ENCODE measurements at places on chromosomes 11 and 22.

- no peak for DNase-seq
Observed at GRCh38 chr11:69113226-69113625, 42.5 kb upstream of the SMIM38 start.

- DNase-seq, result no peak
Observed at GRCh38 chr11:120674542-120674941, 163.0 kb downstream of the GRIK4 start.

DNA sequence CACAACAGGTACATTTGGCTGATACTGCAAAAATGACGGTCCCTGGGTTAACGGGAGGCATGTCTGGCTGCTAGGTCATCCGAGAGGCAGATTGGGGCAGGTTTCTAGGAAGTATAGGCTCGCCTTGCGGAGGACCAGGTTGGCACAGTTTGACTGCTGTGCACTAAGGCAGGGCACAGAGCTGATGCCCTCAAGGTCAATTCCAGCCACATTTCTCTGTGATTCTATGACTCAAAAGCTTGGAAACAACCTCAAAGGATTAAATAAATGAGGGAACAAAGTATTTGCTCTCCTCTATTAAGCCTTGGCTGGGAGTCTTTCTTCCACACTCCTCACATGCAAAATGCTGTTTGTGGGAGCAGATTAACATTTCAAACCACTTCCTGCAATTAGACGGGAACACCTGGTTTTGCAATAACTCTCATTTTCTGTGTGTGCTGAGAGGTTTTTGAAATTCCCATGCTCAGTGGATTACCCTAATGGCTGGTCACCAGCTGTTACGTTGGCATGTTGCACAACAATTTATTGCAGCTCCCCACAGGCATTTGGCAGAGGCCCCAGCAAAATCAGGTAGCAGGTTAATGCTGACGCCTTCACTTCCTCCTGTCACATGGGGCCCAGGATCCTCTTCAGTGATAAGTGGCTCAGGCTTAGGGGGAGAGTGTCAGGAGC, 61.0 kb upstream of the PLET1 start:
- DNase-seq, result no peak

DNA sequence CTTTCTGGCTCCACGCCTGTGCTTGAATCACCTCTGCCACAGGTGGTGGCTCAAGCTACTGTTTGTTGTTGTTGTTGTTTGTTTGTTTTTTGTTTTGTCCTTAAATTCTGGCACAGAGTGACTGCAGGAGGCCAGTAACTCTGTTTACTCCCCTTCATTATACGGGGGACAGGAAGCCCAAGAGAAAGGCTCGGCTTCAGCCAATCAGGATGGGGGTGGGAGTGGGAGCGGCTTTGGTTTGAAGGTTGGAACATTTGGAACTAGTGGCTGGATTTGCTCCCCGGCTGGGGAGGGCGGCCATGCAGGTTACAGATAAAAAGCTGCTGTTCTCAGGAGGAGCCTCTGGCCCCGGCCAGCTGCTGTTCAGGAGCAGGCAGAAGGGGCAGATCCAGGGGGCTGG, 19.7 kb upstream of the CABP2 start:
- DNase-seq, result no peak

DNA sequence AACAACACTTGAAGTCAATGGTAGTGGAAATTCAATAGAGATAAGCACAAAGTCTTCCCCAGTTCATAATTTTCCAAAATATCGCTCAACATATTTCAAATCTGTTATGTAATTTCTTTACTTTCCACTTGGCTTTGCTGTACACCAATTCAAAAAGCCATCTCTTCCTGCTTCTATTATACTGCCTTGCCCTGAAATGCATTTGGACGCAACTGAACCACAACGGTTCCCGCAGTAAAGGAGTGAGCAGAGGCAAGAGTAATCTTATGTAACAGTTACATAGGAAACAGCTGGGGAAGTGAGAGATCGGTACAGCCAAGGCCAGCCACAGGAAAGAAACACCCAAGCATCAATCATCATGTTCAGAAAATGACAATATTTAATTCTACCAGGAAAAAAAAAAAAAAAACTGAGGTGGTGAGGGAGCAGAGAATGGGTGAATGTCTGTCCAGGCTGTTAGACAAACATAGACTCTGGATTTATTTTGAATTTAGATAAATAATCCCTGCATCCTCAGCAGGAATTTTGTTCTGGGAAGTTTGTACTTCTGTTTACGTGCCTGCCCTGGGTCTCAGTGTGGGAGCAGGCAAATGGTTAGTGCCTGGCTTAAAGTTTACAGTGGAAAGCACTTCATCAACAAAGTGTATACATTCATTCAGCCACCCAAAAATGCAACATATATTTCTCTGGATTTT, 392.2 kb downstream of the ETS1 start:
- no peak for DNase-seq

DNA sequence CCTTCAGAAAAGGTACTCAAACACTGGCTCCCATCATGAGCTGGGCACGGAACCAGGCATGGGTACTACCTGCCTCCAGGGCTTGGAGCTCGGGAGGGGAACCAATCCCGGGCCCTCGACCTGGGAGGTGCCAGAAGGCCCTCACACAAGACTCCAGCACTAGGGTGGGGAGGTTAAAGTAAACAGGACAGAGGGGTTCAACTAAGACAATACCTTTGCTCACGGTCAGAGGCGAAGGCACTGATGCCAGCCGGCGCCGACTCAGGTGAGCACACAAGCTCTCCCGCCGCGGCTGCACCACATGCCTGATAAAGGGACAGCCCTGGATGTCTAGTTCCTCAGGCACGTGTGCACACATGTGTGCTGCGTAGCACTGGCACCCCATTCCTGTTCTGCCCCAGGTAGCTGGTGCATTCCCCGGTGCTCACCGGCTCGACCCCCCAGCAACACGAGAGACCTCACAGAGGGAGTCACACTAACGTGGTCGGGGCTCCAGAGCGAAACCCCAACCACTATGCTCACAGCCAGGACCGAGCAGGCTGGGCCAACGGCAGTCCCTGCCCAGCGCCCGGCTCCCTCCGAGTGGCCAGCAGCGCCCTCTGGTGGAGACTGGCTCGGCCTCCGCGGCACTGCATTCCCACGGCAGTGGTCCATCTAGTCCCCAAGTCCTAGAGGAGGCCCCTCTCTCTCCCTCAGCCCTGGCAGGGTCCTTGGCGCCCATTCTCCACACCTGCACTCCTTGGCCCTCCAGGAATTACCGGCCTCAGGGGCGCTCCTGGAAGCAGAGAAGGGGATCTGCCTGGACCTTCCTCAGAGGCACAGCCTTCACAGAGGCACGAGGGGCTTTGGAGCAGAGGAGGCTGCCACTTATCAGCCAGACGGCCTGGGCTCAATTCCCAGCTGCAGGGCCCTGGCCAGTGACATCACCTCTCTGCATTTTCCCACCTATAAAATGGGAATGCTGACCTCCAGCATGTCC, 28.8 kb upstream of the MOB2 start:
- DNase-seq, result peak; percentile 42

DNA sequence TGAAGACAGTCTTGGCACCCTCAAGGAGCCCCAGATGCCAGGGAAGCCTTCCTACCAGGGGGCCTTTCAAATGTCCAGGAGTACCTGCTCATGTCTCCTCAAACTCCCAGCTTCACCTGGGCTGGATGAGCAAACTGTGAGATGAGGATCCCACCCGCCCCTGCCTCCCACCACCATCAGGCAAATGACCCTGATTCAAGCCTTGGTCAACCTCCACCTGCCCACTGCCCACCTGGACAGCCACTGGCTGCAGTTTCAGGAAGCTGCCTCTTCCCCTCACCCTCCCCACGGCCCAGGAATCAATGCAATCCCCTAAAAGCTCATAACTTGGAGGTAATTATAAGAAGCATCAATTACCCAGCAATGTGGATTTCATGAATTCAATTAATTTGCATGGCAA, 122.7 kb downstream of the BUD13 start:
- DNase-seq, result no peak

DNA sequence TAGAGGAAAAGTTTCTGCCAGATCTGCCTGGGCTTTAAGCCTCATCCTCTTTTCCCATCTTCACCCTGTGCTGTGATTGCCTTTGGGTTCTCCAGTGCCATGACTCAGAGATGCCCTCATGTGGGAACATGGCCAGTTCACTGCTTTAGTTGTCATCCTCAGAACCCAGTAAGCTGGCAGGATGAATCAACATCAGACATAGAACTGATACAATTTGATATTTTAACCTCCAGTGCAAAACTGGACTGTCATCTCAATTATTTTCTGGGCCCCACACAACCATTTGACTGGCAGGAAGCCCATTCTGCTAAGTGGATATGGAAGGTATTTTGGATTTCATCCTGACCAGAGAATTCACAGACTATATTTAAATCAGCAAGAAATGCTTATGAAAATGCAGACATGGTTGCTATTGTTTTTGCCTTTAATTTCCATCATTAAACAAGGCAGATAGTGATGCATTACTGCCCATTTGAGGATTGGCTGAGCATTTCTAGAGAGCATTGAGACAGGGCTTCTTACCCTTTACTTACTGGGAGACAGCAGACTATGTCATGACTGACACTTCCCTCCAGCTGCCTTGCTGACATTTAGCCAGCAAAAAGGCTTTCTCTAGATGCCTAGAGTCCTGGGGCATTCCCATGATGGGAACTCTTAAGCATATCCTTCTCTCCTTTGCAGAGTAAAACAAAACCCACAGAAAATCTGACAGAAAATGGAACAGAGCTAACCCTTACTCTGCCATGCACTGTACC, 327.1 kb upstream of the MTNR1B start:
- DNase-seq, result no peak

- DNase-seq, result no peak
Observed at GRCh38 chr11:130737866-130738431, 178.3 kb downstream of the SNX19 start.

- DNase-seq, result no peak
Observed at GRCh38 chr22:44894321-44894720, 115.5 kb downstream of the PHF21B start.

- no peak for DNase-seq
Observed at GRCh38 chr11:32161293-32161692, 70.4 kb downstream of the RCN1 start.

GRCh38 chr11:3164552-3165151, 458 bp downstream of the OSBPL5 start:
- DNase-seq, result no peak

- no peak for DNase-seq
Observed at GRCh38 chr11:28858076-28858475, 749.9 kb downstream of the METTL15 start.

DNA sequence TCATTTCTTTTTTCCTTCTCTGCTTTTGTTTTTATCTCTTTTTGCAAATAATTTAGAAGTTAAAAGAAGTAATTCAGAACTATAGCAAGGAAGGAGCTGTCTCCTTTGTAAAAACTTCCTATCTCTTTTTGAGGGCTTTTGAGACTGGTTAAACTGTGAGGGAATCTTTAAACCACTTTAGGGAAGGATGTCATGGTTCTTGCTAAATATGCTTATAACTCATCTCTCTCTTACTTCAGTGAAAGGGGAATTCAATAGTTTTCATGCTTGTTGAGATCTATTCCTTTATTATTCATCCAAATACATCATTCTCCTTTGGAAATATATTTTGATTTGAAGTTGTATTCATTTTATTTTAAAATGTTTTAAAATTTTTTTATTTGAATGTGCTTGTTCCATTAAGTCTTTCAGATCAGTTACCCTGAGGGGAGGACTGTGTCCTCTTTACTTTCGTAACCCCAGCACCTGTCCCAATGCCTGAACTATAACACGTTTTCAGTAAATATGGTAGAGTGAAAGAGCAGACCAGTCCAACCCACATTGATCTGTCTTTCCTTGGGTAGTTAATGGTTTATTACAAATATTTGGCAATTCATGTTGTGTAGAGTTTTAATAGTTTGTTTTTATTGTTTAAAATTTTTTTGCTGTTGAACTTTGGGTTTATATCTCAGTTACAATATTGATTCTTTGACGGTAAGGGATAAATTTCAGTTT, 27.5 kb downstream of the AMOTL1 start:
- DNase-seq, result no peak

GRCh38 chr11:62445314-62445740, 26.5 kb downstream of the SCGB1A1 start:
- no peak for DNase-seq

GRCh38 chr11:92759571-92760214, 209.8 kb upstream of the MTNR1B start:
- no peak for DNase-seq

DNA sequence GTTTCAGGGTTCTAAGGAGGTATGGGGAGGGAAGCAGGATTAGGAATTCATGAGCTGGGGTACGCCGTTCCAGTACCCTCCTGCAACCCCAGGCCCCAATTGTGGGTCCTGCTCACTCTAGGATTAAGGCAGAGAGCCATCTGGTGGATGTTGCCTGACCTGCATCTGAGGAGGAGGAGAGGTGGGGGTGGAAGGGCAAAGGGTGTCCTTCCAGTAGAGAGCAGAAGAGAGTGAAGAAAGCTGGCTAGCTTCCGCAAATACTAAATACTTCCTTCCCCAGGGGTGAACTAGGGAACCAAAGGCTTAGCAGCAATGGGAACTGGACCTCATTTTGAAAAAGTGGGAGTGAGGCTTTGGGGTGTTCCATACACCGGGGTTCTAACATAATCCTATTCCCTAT, 10.6 kb downstream of the LRRC51 start:
- peak; percentile 39 for DNase-seq

DNA sequence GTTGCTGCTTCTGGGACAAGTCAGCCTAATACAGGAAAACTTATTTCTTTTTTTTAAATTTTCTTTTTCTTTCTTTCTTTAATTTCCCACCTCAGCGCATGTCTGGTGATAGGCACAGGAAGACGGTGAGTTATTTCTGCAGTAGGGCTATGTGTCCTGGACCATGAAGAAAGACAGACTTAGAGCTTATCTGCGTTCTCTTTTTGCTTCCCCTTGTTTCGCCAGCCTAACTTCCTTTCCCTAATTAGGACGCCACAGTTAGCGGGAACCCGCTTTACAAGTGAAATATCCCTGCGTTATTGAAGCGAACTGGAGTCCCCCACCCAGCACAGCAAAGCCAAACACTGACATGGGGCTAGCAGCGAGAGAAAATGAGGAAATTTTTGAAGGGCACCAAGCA, 8.6 kb downstream of the OR6M1 start:
- no peak for DNase-seq

GRCh38 chr11:70829134-70829885, 423.1 kb downstream of the SHANK2 start:
- no peak for DNase-seq

DNA sequence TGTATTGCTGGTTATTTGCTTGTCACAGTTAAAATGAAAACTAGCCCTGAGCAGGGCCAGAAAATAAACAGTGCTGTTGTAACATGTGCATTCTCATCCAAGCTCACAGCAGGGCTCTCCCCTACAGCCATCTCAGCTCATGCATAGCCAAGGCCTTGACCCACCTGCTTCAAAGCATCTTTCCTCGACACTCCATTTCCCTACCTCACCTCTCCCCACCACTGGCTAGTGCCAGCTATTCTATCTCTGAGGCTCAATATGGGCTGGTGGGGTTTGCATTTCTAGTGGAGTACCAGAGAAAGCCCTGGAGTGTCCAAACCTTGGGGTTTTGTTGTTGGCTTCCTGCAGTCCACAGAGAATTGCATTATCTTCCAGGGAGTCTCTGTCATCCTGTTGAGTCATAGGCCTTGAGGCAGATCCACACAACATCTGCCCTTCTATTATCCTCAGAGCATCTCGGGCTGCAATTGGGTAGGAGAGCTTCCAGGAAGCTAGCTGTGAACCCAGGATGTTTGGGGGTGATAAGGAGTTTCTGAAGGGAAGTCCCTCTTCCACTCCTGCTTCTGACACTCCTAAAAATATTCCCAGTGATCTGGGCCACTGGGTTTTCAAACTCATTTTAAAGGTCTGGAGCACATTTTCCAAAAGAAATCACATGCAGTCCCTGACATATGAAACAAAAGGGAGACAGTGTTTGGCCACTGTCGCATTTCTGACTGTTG, 36.1 kb upstream of the AMOTL1 start:
- DNase-seq, result no peak

- DNase-seq, result no peak
Observed at GRCh38 chr11:92332986-92333385, 108.4 kb downstream of the FAT3 start.
